ENCODE measurements at places on chromosomes 4 and X. TPM values are rescaled to one million over a fixed set of nuclear protein-coding genes. Genes with fewer than 3 reads are reported as not detected.

GRCh38 chr4:150232029-150232428, 153.8 kb downstream of the DCLK2 start:
- DNase-seq: no peak

DNA sequence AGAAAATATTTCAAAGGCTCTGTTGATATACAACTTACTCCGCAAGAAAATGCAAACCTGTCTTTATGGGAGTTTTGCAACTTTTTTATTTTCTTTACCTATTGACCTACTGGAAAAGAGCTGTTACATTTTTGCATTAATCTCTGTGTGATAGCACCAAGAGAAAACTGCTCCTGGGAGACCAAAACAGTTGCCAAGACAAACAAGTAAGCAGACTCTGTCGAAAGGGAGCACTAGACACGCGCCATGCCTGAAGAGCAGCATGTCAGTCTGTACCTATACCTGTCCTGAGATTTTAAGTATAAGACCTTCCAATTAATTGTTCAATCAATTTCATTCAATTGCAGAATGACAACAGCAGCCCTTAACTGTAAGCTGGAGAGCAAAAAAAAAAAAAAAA, 56.0 kb upstream of the TECRL start:
- no peak for DNase-seq

GRCh38 chrX:15948318-15948660, 93.7 kb upstream of the AP1S2 start:
- DNase-seq: no peak

- no peak for DNase-seq
These were observed 18.3 kb downstream of the BLOC1S4 start for GRCh38 chr4:6734165-6734786.

DNA sequence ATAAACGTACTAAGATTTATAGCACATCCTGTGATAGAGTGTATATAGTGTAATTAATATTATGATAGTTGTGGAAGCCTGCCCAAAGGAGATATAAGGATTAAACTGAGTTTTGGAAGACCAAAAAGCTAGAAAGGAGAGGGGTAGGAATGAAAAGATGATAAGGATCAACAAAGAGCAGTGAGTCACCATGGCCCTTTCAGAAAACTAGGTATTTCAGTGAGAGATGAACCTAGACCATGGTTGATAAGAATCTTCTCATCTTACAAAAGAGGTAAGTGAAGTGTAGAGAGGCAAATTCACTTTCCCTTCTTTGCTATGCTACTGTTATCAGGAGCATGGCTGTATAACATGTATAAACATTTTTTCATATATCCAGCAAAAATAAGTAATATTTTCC, 133.8 kb upstream of the PLAC1 start:
- DNase-seq: no peak

DNA sequence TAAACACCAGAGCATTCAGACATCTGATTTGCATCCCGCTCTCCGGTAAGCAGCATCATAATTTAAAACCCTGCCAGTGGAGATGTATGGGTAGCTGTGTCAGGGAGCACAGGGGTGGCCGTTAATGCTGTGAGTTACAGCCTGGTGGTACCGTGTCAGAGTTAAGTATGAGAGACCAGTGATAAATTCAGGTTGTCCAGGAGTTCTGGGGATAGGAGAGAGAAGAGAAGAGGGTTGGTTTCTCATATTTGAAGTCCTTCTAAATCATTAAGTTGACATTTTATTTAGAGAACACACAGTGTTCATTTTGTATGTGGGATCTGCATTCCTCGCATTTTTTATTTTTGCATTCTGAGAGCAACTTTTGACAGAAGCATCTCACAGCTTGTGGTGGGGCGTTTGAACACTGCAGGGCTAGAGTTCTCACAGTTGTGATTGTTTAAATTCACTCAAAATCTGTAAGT, 157.6 kb downstream of the DCLK2 start:
- DNase-seq: no peak

DNA sequence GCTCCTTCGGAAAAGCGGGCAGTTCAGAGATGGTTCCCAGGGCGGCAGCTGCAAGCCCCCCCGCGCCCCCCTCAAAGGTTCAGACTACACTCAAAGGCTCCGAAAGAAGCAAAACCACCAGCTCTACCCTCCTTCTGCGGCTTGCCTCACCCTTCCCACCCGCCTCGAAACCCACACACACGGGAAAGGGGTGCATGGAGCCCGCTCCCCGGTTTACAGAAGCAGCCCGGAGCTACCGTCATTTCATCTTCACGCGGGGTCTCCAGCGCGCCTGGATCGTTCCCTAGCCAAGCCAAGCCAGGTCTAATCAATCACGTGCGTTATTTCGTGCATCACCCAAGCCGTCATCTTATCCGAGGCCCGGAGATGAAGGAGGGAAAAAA, 1.2 kb downstream of the NLGN4X start:
- DNase-seq: no peak

GRCh38 chrX:19462879-19463278, 52.4 kb downstream of the MAP3K15 start:
- no peak for DNase-seq

DNA sequence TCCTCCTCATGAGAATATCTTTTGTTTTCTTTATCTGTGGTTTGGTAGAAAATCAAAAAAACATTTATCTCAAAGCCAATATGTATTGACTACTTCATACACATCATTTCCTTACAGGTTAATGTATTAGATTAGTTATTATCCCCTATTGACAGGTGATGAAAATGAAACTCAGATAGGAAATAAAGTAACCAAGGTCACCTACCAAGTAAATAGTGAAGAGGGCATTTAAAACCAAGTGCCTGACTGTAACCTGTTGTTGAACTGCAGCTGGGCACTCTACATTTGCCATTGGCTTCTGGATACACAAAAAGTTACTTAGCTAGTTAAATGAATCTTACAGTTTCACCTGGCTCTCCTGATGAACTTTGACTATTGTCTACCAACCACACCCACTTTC, 41.4 kb upstream of the CTSO start:
- no peak for DNase-seq

DNA sequence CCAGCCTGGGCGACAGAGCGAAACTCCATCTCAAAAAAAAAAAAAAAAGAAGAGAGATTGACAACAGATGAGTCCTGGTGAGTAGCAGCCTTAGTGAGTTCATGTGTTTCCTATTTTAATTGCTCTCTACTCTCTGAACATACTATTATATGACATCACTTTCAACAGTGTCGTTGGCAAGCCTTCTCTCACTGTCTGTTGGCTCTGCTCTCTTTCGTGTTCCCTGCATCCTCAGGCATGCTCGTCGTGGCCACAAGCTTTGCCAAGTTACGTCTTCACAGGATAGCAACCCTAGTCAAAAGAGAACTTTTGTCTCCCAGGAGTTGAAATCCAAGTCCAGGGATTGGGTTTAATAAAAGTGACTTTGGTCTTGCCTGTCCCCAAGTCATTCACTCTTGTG, 117.1 kb upstream of the EGFL6 start:
- no peak for DNase-seq

GRCh38 chr4:183352546-183352945, 30.3 kb upstream of the CLDN24 start:
- no peak for DNase-seq

- DNase-seq: no peak
These were observed 464.0 kb upstream of the BOD1L1 start for GRCh38 chr4:14091531-14091930.

DNA sequence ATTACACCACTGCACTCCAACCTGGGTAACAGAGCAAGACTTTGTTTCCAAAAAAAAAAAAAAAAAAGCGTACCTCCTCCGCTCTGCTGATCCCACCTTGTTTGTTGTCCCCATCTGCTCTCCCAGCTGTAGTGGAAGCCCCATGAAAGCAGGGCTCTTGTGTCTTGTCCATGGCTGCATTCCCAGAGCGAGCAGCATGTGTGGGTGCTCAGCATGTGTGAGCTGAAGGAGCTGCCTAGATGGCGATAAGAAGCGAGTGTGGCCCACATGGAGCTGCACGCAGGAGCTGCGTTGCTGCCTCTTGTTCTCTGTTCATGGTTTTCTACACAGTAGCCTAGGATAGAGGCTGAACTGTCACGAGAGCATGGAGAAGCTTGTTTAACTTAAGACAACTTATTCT, 12.4 kb downstream of the NSD2 start:
- DNase-seq: no peak

GRCh38 chr4:113694008-113694407, 67.5 kb downstream of the CAMK2D start:
- no peak for DNase-seq

- DNase-seq: no peak
These were observed 414.1 kb downstream of the ADGRL3 start for GRCh38 chr4:61614231-61614630.

DNA sequence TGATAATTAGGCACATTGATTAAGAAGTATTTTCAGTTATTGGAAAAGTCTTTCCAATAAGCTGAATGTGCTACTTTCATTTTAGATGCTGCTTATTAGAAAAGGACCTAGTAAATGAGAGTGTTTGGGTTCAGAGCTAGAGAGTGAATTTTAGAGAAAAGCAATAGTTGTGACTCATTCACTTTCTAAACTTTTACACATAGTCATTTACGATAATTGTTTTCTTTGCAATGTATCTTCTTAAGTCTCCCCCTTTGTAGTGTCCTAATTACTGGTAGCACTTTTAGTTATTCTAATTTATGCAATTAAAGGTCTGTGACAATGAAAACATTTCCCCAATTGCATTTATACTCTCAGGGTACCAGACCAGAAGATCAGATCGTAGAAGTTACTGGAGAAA, 1.3 kb downstream of the IL21 start:
- DNase-seq: no peak

DNA sequence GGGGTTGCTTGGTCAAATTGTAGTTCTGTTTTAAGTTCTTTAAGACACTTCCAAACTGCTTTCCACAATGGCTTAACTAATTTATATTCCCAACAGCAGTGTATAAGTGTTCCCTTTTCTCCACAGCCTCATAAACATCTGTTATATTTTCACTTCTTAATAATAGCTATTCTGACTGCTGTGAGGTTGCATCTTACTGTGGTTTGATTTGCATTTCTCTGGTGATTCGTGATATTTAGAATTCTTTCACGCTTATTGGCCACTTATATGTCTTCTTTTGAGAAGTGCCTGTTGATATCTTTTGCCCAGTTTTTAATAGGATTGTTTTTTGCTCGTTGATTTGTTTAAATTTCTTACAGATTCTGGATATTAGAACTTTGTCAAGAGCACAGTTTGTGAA, 278.6 kb upstream of the ITM2A start:
- DNase-seq: no peak

DNA sequence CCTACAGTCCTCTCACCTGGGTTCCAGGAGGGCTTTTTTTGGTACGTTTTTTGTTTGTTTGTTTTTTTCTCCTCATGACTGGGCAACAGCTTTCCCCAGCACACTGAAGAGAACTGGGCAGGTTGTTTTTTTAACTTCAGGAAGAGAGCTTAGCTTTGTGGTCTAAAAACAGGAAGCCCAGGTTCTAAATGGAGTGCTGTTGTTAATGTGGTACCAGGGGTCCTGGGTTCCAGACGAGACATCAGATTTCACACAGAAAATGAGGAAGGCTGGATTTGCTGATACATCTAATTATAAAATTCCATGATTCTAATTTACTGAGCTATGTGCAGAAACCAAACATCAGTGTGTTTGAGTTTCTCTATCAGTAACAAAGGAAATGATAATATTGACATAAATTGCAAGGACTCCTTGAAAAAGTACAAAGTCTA, 4.2 kb downstream of the MYOZ2 start:
- no peak for DNase-seq

- no peak for DNase-seq
These were observed 71.5 kb upstream of the HPRT1 start for GRCh38 chrX:134388161-134389109.

DNA sequence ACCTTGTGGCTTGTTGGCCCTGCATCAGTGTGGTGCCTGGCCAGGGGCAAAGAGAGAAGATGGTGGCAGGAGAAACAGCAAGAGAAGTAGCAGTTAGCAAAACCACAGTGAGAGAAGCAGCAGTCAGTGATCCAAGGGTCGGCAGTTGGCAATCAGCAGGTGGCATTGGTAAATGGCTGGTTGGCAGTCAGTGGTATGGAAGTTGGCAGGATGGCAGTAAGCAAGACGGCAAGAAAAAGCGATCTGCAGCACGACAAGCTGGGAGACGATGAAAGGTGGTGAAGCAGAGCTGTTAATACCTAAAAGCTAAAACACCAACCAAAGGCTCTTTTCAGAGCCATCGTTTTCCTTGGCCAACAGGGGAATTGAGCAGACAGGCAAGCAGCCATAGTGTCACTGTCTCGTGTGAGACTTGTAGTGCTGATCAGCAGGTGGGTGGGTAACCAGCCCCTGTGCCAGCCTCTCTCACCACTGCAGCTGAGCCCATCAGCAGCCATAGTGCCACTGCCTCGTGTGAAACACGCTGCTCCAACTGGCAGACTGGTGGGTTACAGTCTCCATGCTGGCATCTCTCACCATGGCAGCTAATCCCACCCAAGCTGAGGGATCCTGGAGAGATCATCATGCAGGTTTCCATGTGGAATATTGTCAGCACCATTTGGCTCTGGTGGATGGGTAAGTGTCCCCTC, 2078.4 kb downstream of the PCDH7 start:
- no peak for DNase-seq

GRCh38 chr4:80434238-80434637, 98.7 kb downstream of the CFAP299 start:
- no peak for DNase-seq

DNA sequence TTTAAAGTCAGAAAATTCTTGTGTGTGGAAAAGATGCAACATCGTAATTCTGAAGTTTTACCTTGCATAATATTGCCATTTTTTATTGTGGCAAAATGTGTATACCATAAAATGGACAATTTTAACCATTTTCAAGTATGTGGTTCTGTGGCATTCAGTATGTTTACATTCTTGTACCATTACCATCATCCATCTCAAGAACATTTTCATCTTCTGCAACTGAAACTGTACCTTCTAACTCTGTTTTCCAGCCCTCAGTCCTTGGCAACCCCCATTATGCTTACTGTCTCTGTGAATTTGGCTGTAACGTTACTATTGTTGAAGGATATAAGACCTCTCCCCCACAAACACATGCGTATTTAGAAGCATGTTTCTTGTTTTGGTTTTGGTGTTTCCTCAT, 123.2 kb downstream of the BMPR1B start:
- DNase-seq: no peak

GRCh38 chrX:70554081-70554480, 109.4 kb downstream of the DLG3 start:
- DNase-seq: no peak

- DNase-seq: no peak
These were observed 187.8 kb upstream of the NUDT6 start for GRCh38 chr4:123110147-123110546.

The FAM156B gene
- total RNA-seq: 34.3 TPM

The PABPC1L2A gene
- total RNA-seq: not detected

The HSD17B13 gene
- total RNA-seq: 0.31 TPM

The CMC4 gene
- 9.1 TPM for total RNA-seq

The COL4A6 gene
- total RNA-seq: 16.1 TPM

The RS1 gene
- not detected for total RNA-seq

The IL2RG gene
- 5.6 TPM for total RNA-seq

The CXXC4 gene
- total RNA-seq: 1.4 TPM

The CT45A7 gene
- not detected for total RNA-seq

The CENPVL2 gene
- total RNA-seq: not detected

The PPP1R2C gene
- total RNA-seq: not detected

The DCAF4L1 gene
- total RNA-seq: 0.36 TPM

The SLC10A4 gene
- not detected for total RNA-seq

The C4orf50 gene
- 0.05 TPM for total RNA-seq

Measured in ureter (tissue), 1 donor.